Vagina (tissue), 2 donors: ENCODE measurements at places on chromosomes 5 and 9. TPM values are rescaled to one million over a fixed set of nuclear protein-coding genes. Genes with fewer than 3 reads are reported as not detected.

Gene TNFSF8
- 4.2 TPM for total RNA-seq

Gene CAVIN4
- 0.49 TPM for total RNA-seq

Gene ADAMTS16
- 0.49 TPM for total RNA-seq

Gene IL13
- not detected for total RNA-seq

Gene FCN1
- 1.7 TPM for total RNA-seq

Gene SLC6A7
- 0.25 TPM for total RNA-seq

Gene SLC36A3
- total RNA-seq: not detected

Gene SPINK5
- total RNA-seq: 235 TPM

- DNase-seq: no peak
- H3K4me3 ChIP-seq: no peak overlapping the region
- no peaks in the 10 kb centered on the region for H3K4me1 ChIP-seq
- no peaks in the 10 kb centered on the region for H3K27me3 ChIP-seq
Observed at GRCh38 chr9:104817437-104817836, 53.5 kb downstream of the NIPSNAP3B start.

DNA sequence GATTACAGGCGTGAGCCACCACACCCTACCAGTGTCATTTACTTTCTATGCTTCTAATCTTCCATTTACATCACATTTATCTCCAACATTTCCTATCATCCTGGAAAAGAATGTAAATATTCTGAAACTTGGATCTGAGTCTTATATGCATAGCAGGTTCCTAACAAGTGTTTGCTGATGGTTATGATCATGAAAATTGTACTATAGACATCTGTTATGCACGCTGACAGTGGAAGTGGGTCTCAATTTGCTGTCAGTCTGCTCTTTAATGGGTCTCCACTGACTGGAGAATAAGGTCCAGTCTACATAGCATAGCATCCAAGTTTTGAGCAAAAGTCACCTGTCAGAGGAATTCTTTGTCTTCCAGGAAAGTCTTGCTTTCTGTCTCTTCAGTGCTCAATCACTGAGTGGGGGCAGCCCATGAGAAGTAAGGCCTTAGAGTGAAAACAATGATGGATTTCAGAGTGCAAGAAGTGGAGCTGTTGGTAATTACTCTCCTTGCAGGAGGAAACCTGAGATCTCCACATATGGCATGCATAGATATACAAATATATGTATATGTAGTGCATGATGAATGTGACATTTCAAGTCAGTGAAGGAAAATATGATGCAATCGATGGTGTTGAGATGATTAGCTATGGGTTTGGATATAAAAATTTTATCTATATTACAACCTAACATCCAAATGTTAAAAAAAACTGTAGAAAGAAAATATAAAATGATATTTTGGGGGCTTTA is 29.2 kb upstream of the MSANTD3 start:
- no peaks in the 10 kb centered on the region for H3K27me3 ChIP-seq
- H3K27ac ChIP-seq: no peak overlapping the region
- H3K4me3 ChIP-seq: no peak overlapping the region

DNA sequence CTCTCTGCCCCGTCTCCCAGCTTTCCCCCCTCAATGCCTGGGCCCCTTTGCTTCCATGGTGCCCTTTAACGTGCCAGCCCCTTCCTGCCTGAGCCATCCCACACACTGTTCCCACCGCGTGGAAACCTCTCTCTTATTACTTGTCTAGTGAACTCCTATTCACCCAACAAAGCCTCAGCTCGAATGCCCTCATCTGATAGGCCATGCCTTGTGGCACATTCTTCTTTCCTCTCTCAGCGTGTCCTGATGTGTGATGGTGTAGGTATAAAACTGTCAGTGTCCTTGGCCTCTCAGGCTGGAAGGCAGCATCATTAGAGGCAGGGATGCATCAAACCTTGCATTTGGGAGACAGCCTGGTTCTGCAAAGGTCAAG is 152.3 kb downstream of the OLFM1 start:
- no peak for DNase-seq
- no peak overlapping the region for H3K4me3 ChIP-seq
- H3K27ac ChIP-seq: no peak overlapping the region
- no peaks in the 10 kb centered on the region for H3K27me3 ChIP-seq
- H3K36me3 ChIP-seq: no peaks in the 10 kb centered on the region
- no peaks in the 10 kb centered on the region for H3K4me1 ChIP-seq

GRCh38 chr5:98458004-98458403 is 315.5 kb upstream of the RGMB start:
- no peaks in the 10 kb centered on the region for H3K36me3 ChIP-seq
- DNase-seq: no peak
- H3K27ac ChIP-seq: no peak overlapping the region
- no peaks in the 10 kb centered on the region for H3K4me1 ChIP-seq
- H3K27me3 ChIP-seq: no peaks in the 10 kb centered on the region

DNA sequence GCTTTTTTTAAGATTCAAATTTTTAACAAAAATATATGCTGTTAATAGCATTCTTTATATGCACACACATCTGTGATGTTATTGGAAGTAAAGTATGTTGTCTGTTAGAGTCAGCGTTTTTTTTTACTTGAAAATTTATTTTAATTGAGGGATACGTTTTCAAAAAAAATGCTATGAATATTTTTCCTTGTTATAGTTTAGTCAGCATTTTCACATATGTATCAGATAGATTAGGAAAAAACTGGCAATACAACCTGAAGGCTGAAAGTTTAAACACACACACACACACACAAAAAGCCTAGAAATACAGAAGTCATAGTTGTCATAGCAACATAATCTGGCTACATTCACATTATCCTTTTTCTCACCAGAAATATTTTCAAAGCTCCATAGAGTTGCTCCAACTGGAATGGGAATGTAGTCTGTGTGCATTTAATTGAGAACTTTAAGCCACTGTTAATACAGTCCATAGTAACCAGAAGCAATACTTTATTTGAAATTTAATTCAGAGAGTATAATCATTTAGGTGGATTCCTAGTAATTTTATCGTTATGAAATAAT is 116.6 kb downstream of the CDH12 start:
- no peak overlapping the region for H3K27ac ChIP-seq
- no peaks in the 10 kb centered on the region for H3K36me3 ChIP-seq
- no peak for DNase-seq
- H3K4me1 ChIP-seq: no peaks in the 10 kb centered on the region
- no peak overlapping the region for H3K4me3 ChIP-seq

GRCh38 chr9:137057545-137057944 is 3.7 kb upstream of the ENTPD2 start:
- no peaks in the 10 kb centered on the region for H3K27me3 ChIP-seq
- H3K36me3 ChIP-seq: no peaks in the 10 kb centered on the region
- DNase-seq: no peak
- no peak overlapping the region for H3K4me3 ChIP-seq
- H3K4me1 ChIP-seq: peaks cover 36% of the 10 kb centered on the region

DNA sequence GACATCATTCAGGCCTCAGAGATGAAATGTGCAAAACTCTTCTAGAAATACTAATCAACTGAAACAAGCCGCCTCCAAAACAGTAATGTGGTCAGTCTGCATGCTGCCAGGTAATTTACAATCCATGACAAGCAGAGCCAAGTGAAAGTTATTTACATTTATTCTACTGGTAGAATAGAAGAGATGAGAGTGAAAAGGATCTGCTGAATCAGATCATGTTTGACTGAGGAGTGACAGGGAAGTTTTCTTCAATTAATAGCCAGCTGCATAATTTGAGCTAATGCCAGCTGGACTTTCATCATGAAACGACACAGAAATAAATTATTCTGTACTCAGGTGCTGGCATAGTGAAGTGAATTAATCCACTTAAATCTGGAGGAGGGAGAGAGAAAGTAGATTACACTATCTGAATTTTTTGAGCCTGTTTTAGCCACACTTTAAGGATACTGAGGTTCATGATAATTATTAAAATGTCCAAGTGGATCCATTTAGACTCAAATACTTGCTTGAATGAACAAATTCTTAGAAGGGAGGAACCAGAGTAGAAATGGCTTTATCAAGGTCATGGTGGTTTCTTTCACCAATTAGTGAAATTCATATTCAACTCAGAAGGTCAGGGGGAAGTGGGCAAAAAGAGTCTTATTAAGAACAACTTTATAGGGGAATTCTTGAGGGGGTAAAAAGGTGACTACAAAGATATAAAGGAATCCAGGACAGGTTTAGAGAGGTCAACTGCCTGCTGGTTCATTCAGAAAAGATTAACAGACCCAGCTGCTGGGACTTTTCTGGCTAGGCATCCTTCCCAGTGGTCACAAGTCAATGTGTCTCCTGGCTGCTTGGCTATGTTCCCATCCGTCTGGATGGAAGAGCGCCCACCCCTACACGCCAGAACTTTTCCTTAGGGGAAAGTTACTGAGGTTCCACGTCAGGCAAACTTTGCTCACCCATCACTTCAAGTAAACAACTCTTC is 350.4 kb downstream of the PDE4D start:
- H3K27me3 ChIP-seq: no peaks in the 10 kb centered on the region
- H3K27ac ChIP-seq: no peak overlapping the region
- H3K36me3 ChIP-seq: no peaks in the 10 kb centered on the region
- H3K4me1 ChIP-seq: peaks cover 36% of the 10 kb centered on the region
- DNase-seq: no peak
- H3K4me3 ChIP-seq: no peak overlapping the region

DNA sequence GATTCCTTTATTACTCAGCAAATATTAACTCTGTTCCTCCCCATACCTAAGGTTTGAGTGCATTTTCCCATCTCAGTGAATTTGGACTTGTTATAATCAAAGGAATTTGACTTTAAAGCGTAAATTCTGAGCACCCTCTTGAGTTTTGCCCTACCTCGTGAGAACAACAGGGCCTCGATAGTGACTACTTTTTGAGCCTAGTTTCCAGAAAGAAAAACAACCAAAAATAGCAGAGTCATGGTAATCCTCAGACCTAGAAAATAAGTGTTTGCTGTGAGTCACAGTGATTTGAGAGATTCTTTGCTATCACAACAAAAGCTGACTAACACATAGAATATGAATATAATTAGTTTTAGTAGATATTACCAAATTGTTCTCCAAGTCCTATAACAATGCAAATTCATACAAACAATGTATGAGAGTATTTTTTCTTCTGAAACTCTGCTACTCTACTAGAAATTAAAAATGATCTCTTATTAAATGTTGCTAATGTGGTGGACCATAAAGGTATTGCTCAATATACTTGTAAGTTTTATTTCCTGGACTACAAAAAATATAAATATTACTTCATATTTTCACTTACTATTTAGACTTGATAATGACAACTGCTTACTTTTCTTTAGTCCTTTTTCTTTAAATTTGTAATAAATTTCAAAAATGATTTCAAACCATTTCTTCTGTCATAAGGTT is 759.7 kb downstream of the BRINP1 start:
- no peaks in the 10 kb centered on the region for H3K36me3 ChIP-seq
- no peak for DNase-seq
- no peak overlapping the region for H3K27ac ChIP-seq
- no peak overlapping the region for H3K4me3 ChIP-seq
- H3K4me1 ChIP-seq: no peaks in the 10 kb centered on the region
- H3K27me3 ChIP-seq: no peaks in the 10 kb centered on the region

DNA sequence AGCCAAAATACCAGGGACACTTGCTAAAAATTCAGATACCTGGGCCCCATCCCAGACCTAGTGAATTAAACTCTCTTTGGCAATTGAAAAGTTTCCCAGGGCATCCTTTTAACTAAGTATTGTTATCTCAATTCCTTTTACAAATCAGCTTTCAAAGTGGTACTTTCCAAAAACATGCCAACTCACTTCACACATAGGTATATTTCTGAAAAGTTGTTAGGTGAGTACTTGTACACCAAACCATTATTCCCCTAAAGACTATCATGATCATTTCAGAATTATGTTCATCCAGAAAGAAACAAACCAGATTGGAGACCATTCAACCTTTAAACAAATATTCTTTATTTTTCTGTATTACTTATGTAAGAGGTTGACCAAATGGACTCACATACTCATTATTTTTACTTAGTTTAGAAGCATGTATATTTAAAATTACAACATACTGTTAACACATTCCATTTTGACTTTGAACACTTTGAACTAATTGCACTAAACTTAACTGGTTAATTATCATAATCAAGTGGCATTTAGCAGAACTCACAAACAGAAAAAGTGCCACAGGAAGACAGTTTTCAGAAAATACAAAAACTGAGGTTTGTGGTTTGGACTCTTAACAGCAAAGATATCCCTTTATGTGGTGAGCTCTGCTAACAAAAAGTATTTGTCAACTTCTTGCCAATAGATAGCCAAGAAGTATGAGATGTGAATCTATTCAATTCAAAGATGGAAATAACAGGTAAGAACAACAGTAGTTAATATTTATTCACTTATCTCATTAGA is 40.7 kb downstream of the KIAA0825 start:
- H3K27me3 ChIP-seq: no peaks in the 10 kb centered on the region
- peaks cover 4% of the 10 kb centered on the region for H3K4me1 ChIP-seq
- no peak for DNase-seq
- no peak overlapping the region for H3K27ac ChIP-seq

GRCh38 chr5:143030349-143030748 is 260.2 kb downstream of the ARHGAP26 start:
- no peaks in the 10 kb centered on the region for H3K36me3 ChIP-seq
- no peak overlapping the region for H3K27ac ChIP-seq
- DNase-seq: no peak
- H3K4me3 ChIP-seq: no peak overlapping the region
- H3K27me3 ChIP-seq: no peaks in the 10 kb centered on the region

GRCh38 chr5:177304392-177305119 is 957 bp downstream of the PRELID1 start:
- no peaks in the 10 kb centered on the region for H3K27me3 ChIP-seq
- H3K4me3 ChIP-seq: peak overlapping the region; percentile 77
- peak overlapping the region; percentile 84 for H3K27ac ChIP-seq
- H3K36me3 ChIP-seq: peaks cover 3% of the 10 kb centered on the region

GRCh38 chr5:94072116-94072515 is 330.7 kb upstream of the POU5F2 start:
- H3K27ac ChIP-seq: no peak overlapping the region
- no peak overlapping the region for H3K4me3 ChIP-seq
- no peak for DNase-seq
- peaks cover 17% of the 10 kb centered on the region for H3K4me1 ChIP-seq

GRCh38 chr9:90855208-90855902 is 53.7 kb downstream of the SYK start:
- peak; percentile 54 for DNase-seq
- no peak overlapping the region for H3K4me3 ChIP-seq
- H3K27me3 ChIP-seq: no peaks in the 10 kb centered on the region
- no peaks in the 10 kb centered on the region for H3K4me1 ChIP-seq
- no peaks in the 10 kb centered on the region for H3K36me3 ChIP-seq

DNA sequence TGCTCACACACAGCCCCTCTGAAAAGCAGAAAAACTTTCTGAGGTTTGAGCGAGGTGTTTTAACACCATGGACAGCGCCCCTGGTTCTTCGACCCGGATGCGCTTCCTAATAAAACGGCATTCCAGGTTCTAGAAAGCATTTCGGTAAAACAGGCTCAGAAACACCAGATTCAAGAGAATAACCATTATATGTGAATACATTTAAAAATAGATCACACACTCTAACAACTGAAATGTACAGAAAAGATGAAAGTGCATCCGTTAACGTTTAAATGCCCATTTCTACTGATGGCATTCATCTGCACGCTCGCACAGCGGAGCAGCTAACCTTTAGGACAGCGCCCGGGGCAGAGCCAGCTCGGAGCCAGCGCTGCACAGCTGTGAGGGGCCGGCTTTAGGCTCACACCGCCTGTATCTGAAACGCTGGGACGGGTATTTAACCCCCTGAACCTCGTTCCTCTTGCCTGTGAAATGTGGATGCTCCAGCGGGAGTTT is 26.3 kb upstream of the TENT4A start:
- no peak for DNase-seq
- H3K4me3 ChIP-seq: no peak overlapping the region
- peaks cover 8% of the 10 kb centered on the region for H3K4me1 ChIP-seq
- no peak overlapping the region for H3K27ac ChIP-seq
- no peaks in the 10 kb centered on the region for H3K36me3 ChIP-seq
- no peaks in the 10 kb centered on the region for H3K27me3 ChIP-seq

- no peaks in the 10 kb centered on the region for H3K27me3 ChIP-seq
- H3K4me1 ChIP-seq: peaks cover 19% of the 10 kb centered on the region
- no peaks in the 10 kb centered on the region for H3K36me3 ChIP-seq
- no peak overlapping the region for H3K27ac ChIP-seq
- DNase-seq: no peak
- no peak overlapping the region for H3K4me3 ChIP-seq
Observed at GRCh38 chr9:96048104-96048955, 172.8 kb downstream of the ERCC6L2 start.
